ENCODE measurements at places on chromosomes 11 and 22.
A peak's percentile ranks its signal among the peaks of the same experiment; 100 is the strongest.

DNA sequence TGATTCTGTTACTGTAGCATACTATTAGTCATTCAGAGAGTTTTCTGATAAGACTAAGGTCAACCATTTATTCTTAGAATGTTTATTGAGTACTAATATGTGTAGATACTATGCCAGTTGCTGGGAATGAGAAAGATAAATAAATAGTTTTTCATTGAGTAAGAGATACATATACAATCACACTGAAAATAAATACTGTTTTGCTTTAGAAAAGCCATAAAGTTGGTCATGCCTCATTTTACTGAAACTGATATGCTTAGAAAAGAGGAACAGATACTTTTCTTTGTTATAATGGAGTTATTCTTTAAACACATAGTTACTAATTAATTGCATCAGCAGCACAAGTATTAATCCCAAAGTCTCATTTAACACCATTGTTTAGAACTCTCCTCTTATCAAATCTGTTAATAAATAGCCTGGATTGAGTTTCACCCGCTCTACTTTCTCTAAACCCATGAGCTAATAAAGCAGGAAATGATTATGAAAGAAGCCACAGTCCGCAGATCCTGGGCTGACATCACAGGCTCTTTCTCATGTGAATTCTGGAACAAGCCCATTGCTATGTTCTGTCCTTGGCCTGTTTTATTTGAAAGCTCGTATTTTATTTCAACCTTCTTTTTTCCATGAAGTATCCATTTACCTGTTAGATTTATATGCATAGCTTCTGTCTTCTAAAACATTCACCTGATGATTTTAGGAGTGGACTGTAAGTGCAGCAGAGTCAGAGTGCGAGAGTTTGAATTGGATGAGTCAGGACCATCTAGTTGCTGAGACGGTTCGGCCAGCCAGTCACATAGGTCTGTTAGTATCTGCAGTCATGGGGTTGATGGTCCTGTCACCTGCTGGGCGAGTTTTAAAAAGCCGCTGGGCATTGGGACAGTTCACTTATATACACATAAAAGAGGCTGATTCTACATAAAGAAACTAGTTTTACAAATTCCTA, 35.5 kb downstream of the PIWIL4 start:
- DNase-seq, result peak; percentile 77

DNA sequence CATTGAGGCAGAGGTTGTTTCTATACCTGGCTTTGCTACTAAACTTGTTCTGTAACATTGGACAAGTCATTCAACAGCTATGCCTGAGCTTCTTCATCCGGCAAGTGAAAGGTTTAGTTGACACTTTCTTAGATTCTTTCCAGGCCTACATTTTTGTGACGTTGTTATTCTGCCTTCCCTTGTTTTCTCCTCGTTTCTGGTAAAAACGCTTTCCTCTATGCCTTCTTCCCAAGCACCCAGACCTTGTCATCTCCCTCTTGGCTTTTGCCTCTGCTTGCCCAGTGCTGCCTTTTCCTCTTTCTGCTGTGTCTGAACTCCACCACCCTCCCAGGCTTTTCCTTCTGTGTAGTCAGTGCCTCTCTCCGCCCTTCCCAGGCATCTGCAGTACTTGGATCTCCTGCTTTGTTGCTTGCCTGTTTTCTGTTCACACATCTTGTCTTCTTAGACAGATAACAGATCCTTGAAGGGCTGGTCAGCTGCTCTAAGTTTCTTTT, 1.4 kb upstream of the AMOTL1 start:
- no peak for DNase-seq

- no peak for DNase-seq
Observed at GRCh38 chr11:78196661-78197091, 8.0 kb downstream of the USP35 start.

GRCh38 chr11:116504541-116505297, 268.1 kb downstream of the BUD13 start:
- DNase-seq, result no peak

- no peak for DNase-seq
Observed at GRCh38 chr11:2549491-2549875, 104.7 kb downstream of the KCNQ1 start.

- DNase-seq, result no peak
Observed at GRCh38 chr11:112410325-112410724, 149.7 kb upstream of the PLET1 start.

Data from AML-193 (cell line).